ENCODE measurements at places on chromosomes 2 and 18.

DNA sequence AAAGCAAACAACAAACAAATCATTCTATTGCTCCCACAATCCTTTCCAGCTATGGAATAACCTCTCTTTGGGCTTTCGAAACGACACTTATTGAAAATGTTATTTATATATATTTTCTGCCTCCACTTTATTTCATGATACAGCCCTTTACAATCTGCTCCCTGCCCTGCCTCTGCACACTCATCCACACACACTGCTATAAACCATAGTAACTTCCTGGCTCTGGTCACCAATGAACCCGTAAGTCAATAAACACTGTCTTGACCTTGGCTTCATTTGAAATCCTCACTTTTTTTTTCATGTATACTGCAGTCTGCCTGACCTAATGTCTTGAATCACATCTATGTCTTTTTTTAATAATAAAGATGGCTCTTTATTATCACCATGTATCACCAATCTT is 161.5 kb downstream of the SLC39A10 start:
- DNase-seq = no peak

- no peak for DNase-seq
Observed at GRCh38 chr2:201855356-201855755, 49.0 kb downstream of the CDK15 start.

- DNase-seq = no peak
Observed at GRCh38 chr2:161662373-161662772, 38.2 kb downstream of the SLC4A10 start.

DNA sequence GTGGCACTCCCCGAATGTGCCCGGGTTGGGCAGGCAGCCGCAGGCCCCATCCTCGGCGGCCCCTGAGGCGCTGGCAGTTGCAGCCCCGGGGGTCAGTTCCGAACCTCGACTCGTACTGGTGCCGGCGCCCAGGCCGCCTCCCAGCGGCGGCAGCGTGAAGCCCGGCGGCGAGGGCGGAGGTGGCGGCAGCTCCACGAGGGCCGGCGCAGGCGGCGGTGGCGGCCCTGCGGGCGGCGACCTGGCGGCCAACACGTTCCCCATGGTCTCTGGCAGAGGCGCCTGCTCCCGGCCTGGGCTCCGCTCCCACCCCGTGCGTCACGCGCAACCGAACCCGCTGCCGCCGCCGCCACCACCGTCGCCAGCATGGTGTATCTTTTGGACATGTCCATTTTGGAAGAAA is 196.3 kb downstream of the CCDC74A start:
- DNase-seq = no peak

- no peak for DNase-seq
Observed at GRCh38 chr2:43274055-43274454, 47.6 kb upstream of the ZFP36L2 start.

DNA sequence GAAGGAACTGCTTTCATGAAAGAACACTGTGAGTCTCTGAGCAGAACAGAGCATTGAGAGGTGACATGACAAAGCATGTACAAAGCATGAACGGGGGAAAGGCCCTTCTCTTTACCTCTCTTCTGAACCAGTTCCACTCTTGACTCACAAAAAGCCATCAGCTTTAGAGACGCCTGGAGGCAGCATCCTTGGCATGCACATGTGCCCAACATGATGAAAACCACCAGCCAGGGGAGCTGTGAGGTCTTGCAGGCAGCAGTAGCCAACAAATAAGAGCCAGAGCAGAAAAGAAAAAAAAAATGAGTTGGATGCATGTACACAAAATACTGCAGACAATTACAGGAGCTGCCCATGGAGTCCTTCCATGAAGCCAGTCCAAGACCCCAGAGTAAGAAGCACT is 95.5 kb upstream of the AGAP1 start:
- DNase-seq = no peak

- no peak for DNase-seq
Observed at GRCh38 chr2:148279216-148279615, 258.3 kb downstream of the MBD5 start.

- no peak for DNase-seq
Observed at GRCh38 chr2:215635788-215636139, 199.9 kb upstream of the FN1 start.

DNA sequence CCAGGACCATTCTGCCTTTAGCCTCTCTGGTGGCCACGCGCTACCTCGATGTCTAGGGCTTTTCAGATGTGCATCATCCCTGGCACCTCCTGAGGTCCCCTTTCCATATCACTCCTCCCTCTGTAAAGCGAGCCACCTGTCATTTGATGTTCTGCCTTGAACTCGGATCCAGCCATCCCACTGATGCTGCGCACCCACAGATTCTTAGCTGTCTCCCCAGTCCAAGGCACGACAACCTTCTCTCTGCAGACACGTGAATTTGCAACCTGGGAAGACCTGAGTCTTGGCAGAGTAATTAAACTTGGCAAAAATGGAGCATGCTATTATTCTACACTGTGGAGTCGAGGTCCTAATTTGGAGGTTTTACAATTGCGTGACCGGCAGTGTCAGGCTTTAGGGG is 61.9 kb downstream of the NGEF start:
- DNase-seq = no peak

GRCh38 chr2:200447139-200447855 is 62.6 kb downstream of the KCTD18 start:
- no peak for DNase-seq

Measured in stimulated activated CD4-positive, alpha-beta T cell treated with anti-CD3 and anti-CD28 coated beads, Interleukin-15, amount 100 ng/mL, for 1 hour (primary cell).